ENCODE measurements at places on chromosomes 5 and 9.

DNA sequence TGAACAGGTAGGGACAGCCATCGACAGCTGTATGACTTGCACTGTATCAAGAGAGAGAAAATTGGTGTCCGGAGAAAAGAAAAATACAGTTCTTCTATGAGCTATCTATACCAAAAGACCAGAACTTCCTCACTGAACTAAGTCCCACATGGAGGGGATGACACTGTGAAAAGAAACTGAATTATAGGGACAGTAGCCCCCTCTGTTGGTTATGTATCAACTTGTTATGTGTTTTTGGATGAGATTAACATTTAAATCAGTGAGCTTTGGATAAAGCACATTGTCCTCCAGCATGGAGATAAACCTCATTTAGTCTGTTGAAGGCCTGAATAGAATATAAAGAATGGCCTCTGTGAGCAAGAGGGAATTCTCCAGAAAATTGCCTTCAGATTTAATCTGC is 176.6 kb upstream of the SH3GL2 start:
- no peak for DNase-seq

- DNase-seq, result no peak
These were observed 313.6 kb downstream of the KCTD16 start for GRCh38 chr5:144484124-144484897.

DNA sequence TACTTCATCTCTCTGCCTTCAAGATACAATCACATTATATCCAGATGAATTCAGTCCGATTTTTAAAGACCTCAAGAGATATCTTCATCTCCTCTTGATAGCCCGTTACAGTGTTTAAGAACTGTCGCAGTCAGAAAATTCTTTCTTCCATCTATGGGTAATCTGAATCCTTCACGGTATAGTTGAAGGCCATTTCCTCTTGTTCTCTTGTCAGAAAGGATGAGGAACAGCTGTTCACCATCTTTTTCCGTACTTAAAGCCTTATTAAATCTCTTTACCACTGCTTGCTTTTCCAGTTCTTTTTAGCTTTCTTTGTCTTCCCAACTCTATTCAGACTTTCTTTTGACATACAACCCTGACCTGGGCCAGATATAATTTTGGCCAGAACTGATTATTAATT is 121.8 kb downstream of the XRCC4 start:
- no peak for DNase-seq

- no peak for DNase-seq
These were observed 40.2 kb downstream of the OSTF1 start for GRCh38 chr9:75128535-75128934.

DNA sequence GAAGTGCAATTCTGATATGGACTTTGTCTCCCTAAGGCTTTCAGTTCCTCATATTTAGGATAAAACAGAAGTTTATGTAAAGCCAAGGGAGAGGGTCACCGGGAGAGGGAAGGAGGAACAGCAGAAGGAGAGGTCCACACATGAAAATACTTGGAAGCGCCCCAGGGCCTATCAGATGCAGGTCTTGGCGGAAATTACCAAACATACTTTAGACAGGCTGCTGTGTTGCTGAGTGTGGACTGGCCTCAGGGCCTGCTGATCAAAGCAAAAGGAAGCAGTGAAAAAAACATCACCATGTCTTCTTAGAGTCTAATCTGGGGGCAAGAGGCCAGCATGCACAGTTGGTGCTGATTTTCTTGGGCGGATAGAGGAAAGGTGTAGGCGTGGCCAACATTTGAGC is 14.1 kb upstream of the NTRK2 start:
- no peak for DNase-seq

DNA sequence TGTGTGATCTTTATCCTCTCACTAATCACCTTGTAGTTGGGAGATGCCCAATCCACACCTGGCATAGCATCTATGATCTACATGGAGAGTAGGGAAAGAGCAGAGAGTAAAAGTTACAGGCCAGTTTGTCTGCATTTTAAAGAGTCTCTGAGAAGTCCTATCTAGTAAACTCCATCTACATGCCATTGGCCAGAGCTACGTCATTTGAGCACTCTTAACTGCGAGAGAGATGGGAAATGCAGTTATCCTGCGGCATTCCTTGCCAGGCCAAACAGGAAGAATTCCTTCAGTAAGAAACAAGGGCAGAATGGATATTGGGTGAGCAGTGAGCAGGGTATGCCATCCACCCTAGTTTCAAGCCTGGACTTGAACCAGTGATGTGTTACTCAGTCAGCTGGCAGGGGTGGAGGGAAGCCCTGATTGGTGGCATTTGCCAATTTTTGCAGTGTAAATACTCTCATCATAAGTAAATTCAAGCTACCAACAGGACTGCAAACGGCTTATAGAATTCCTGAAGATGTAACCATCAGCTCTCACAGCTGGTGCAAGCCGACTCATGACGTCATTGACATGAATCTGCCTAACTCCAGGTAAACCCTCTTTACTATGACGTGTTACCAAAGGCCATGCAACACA is 156.8 kb upstream of the MSX2 start:
- DNase-seq, result no peak

Measured in psoas muscle (tissue), 8 donors.